Cortex of kidney (tissue), 1 donor: ENCODE measurements at places on chromosomes 6 and 20.

DNA sequence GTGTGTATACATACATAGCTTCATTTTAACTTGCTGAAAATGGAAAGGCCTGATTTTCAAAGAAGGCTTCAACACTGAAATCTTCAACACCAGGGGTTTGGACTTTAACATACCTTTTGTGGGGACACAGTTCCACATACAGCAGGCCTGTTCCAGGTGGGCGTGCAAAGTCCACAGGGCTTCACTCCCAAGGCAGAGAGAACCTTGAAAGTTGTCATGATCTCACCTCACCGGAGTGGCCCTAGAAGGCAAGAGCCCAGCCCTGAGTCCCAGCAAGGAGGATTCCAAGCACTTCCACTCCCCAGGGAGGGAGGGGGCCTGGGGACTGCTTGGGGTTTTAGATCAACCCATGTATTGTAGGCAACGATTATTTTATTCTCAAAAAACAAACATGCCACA is 47.2 kb downstream of the TMEM242 start:
- DNase-seq = no peak

DNA sequence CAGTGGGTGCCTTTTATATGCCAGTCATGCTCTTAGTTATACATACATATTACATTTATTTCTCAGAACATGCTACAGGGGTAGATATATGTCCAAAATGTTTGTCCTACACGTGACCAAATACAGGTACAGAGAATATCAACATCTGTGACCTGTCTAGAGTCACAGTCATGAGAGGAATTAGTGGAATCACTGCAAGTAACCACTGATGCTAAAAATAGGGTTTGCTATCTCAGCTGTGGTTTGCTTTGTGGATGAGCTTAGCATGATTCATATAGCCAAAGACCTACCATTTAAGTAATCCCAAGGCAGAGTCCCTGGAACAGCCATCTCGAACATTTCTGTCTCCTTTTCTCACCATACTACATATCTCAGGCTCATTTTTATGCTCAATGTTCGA is 32.3 kb downstream of the GSTA3 start:
- no peak for DNase-seq

- no peak for DNase-seq
These were observed 236.3 kb upstream of the ZNF217 start for GRCh38 chr20:53829724-53830521.

- no peak for DNase-seq
These were observed 111.9 kb downstream of the TBX18 start for GRCh38 chr6:84652356-84653026.

DNA sequence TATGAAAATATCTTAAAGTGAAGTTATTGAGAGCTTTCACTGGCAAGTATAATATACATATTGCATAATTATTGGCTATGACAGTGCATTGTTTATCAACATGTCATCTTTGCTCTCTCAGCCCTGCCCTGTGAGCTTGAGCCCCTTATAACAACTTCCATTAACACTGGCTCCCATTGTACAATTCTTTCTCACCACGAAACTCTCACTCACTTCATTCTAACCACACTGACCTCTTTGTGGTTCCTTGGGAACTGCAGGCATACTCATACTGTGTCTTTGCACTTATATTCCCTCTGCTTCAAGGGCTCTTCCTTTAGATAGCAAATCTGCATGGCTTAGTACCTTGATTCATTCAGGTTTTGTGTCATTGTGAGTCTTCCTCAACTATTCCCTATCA is 411.8 kb downstream of the CDKAL1 start:
- no peak for DNase-seq

DNA sequence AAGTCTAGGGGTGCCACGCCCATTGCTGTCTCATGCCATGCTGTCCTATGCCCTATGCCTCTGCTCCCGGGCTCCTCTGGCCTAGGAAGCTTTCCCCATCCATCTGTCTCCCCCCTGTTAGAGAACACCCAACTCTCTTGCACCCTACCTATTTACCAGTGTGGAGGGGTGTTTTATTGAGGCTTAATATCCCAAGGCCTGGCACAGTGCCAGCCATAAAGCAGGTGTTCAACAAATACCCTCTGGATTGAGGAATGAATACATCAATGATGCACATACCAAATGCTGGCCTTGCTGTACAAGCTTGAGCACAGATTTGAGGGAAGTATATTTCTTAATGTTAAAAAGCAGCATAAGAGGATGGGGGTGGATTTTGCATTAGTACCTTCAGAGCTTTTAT is 38.3 kb downstream of the METTL24 start:
- DNase-seq = no peak

DNA sequence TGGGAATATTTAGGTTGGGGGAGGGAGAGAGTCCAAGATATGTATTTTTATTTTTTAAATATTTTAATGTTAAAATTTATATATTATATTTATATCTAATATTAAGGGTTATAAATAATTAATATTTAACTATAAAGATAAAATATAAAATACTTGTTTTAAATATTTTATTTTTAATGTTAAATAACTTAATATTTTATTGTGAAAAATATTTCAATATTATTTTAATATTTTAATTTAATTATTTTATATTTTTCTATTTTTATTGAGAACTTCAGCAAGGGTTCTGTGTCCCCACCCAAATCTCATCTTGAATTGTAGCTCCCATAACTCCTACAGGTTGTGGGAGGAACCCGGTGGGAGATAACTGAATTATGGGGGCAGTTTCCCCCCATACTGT is 34.0 kb downstream of the PERP start:
- DNase-seq = no peak

GRCh38 chr6:143901885-143902750 is 37.8 kb downstream of the ZC2HC1B start:
- DNase-seq = no peak
